ENCODE measurements at places on chromosomes 2 and 18. TPM values are rescaled to one million over a fixed set of nuclear protein-coding genes. Genes with fewer than 3 reads are reported as not detected.

DNA sequence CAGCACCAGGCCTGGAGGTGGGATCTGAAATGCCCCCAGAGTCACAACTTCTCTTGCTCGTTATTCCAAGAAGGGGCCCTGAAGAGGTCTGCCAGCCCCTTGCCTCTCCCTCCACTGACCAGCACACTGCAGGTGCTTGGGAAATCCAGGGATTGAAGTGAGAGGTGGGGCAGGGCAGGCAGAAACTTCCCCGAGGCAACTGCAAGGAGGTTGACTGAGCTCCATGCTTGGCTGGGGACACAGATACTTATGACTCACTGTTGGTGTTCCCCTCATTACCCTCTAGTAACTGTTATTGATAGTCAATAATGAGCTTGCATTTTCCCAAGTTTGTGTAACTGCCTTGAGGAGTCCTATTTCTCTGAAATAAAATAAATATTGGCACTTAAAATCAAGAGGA lies 47.5 kb downstream of the MARCO start:
- no peak for DNase-seq

GRCh38 chr2:196142825-196143224 lies 28.6 kb downstream of the STK17B start:
- no peak for DNase-seq

The BMP10 gene
- total RNA-seq = not detected

The ST8SIA5 gene
- 0.25 TPM for total RNA-seq

DNA sequence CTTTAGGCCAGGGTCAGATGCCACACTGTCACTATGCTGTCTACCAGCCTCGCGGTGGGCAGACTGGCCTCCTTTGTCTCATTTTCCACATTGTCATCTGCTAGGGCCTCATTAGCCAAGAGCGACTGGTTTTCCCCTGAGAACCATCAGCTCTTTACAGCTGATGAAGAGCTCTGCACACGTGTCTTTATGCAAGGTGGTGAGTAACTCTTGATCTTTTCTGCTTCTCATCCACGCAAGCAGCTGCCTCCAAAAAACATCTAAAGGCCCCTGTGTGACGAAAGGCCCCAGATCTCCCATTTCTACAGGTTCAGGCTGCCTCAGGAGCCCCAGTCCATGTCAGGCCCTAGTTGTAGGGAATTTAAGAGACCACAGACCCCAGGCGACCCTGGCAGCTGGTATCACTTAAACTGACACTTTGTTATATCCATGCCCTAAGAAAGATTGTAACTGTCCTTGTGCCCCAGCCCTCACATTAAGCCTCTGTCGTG lies 52.9 kb downstream of the DPYSL5 start:
- DNase-seq = peak; percentile 87

The FBLN7 gene
- total RNA-seq = 0.07 TPM

The SERPINB4 gene
- not detected for total RNA-seq

GRCh38 chr2:62539606-62540407 lies 33.8 kb upstream of the TMEM17 start:
- DNase-seq = no peak

- no peak for DNase-seq
Measured at GRCh38 chr18:68855491-68855890, 57.6 kb downstream of the CCDC102B start.

The CCNT2 gene
- total RNA-seq = 42.9 TPM

The AFF3 gene
- 99.7 TPM for total RNA-seq

- no peak for DNase-seq
Measured at GRCh38 chr2:233252227-233252626, 754 bp downstream of the ATG16L1 start.

DNA sequence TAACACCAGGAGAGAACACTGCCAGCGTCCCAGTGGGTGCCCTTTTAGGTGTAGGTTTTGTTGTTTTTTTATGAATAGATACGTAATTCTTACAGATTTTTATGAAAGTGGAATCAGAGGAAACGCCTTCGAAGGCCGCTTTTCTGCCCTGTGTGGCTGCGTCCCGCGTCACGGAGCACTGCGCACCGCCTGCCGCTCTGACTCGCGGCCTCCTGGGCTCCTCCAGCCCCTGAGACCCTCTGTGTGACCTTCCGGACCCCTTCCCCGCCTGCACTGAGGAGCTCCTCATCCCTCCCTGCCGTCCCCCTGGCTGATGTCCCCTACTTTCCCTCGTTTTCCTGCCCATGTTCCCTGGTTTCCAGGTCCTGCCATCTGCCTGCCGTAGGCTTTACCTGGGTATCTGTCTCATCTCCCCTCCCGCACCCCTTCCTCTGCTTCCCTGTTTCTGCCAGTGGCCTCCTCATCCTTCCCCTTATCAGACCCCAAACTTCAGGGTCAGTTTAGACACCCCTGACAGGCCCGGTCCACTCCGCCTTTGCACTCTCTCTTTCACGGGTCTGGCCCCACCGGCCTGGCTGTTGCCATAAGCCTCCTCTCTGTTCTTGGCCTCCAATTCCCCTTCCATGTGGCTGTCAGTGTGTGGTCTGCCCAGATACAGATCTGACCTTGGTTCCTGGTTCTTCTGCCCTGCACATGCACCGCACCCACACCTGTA lies 32.7 kb downstream of the PDIA6 start:
- no peak for DNase-seq

The OSR1 gene
- total RNA-seq = not detected

DNA sequence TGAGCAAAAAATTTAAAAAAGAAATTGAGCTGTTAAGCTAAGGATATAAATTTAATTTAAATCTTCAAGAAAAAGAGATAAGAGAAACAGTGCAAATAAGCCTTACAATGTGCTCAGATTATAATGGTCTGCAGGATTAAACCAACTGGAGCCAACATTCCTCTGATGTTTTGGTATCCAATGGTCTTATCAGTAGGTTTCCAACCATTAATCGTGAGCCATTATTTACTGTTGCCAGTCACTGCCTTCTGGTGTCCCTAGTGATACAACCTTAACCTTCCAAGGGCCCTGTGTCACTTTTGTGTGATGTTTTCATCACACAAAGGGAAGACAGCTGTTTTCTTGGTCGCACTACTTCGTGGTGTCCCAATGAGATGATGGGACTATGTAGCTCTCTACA lies 134.5 kb upstream of the CTAGE1 start:
- no peak for DNase-seq

The TSPYL6 gene
- total RNA-seq = 0.60 TPM

DNA sequence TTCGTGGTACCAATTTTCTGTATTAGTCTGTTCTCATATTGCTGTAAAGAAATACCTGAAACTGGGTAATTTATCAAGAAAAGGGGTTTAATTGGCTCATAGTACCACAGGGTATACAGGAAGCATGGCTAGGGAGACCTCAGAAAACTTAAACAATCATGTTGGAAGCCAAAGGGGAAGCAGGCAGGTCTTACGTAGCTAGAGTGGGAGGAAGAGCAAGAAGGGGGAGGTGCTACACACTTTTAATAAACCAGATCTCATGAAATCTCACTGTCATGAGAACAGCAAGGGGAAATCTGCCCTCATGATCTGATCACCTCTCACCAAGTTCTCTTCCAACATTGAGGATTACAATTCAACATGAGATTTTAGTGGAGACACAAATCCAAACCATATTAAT lies 226.8 kb upstream of the TPO start:
- DNase-seq = no peak

DNA sequence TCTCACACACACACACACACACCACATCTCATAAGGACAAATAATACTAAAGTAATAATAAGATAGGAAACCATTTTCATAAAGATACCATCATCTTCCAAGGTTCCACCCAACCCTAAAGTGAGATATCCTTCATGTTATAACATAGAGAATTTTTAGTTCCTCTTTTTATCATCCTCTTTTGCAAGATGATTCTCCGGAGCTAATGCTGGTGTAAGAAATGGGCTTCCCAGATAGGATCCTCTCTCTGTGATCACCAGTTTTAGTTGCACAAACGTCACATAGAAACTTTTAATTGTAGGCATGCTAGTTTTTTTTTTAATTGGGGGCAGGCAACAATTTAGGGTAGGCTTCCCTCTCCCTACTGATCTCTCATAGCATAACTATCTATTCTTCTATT lies 49.6 kb downstream of the ARHGAP25 start:
- no peak for DNase-seq
